ENCODE measurements at places on chromosomes 6 and 20.

GRCh38 chr6:77466055-77466450 lies 2.8 kb upstream of the HTR1B start:
- peak; percentile 65 for DNase-seq

- DNase-seq, result no peak
These were observed 107.4 kb downstream of the PERP start for GRCh38 chr6:137999815-138000214.

- DNase-seq, result no peak
These were observed 54.1 kb downstream of the WASF1 start for GRCh38 chr6:110125361-110125760.

DNA sequence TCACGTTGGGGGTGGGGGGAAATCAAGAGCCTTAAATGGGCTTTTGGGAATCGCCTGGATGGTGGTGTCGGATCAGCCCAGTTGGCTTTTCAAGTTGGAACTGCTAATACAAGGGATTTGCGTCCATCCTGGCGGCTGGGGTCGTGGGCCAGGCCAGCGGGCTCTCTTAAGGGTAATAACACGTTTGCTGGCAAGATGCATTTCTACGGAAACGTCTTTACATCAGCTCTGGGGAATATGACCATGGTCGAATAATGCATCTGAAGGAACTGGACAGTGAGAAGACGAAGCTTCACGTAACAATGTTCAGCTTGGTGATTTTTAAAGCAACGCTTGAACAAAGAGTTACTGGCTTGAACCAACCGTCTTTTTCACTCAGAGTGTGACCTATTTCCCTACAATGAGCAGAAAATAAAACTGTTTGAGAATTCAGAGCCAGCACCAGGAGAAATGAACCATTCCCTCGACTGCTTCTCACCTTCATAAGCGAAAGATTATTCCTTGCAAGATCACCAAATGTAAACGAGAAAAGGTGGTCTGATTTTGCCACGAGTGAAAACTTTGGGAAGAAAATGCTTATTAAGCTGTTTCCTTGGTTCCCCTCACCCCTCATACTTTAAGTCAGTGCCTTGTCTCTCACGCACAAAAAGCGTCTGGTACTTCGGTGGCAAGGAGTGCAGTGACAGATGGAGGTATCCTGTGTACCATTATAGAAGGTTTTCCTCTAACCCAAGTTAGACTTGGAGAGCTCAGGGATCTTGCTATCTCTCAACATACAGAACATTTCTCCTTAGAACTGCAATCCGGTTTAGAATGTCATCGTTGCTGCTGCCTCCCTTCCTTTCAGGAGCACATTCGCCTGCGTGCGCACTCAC lies 1.4 kb upstream of the MARCKS start:
- no peak for DNase-seq

GRCh38 chr6:123295672-123296071 lies 299.6 kb downstream of the CLVS2 start:
- DNase-seq, result no peak

GRCh38 chr6:10391799-10392198 lies 23.1 kb downstream of the TFAP2A start:
- DNase-seq, result no peak

DNA sequence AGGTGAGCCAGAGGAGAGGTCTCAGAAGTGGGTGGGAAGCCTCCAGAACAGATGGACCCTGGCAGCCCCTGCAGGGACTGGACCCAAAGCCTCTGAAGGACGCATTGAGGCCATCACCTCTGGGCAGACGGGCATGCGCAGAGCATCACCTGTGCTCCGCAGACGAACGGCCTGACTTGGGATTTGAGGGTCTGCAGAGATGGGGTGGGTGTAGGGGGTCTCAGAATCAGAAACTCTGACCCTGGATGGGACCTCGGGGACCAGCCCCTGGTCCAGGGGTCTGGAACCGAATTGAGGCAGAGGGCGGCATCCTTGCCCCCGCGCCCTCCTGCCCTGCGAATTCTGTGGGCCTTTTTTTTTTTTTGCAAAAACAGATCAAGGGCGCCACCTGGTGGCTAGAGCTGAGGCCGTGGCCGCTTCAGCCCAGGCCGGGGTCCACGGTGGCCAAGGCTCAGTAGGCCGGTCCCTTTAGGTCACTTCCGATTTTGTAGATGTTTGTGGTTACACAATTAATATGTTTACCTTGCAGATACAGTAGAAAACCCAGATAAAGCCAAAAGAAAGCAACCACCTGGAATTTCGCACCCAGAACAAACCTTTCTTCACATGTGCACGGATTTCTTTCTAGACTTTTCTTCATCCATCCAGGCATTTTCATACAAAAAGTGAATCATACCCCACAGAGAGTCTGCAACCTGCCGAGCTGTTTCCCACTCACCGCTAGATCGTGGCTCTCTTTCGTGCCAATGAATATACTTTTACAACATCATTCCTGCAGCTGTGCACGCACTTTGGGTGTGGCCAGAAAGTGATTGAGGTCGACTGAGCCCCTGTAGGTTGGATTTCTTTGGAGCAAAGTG lies 25.9 kb downstream of the ZBP1 start:
- no peak for DNase-seq

DNA sequence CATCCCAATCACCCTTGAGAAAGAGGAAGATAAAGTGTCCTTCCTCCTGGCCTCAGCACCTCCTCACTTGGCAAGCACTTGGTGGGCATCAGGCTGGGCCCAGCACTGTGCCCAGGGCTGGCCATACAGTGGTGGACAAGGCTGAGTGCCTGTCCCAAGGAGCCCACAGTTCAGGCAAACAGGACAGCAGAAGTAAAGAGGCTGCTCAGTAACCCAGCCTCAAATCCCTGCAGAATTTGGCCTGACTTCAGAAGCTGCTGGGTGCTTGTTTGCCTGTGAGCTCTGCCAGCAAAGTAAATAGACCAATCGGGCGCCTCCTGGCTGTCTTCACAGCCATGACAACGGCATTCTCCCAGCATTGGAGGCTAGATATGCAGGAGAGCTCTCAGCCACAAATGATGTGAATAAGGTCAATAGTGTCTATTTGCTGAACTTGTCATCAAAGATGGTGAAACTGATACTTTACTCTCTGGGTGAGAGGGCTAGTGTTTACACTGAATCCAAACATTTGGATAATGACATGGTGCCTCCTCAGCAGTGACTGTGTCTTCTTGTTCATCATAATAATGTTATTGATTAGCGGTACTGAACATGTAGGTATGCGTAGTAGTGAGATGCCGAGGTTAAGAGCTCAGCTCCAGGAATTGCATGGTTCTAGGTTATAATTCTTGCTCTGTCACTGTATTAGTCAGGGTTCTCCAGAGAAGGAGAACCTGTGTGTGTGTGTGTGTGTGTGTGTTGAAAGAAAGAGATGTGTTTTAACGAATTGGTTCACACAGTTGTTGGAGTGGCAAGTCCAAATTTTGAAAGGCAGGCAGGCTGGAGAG lies 36.9 kb upstream of the FANCE start:
- no peak for DNase-seq

DNA sequence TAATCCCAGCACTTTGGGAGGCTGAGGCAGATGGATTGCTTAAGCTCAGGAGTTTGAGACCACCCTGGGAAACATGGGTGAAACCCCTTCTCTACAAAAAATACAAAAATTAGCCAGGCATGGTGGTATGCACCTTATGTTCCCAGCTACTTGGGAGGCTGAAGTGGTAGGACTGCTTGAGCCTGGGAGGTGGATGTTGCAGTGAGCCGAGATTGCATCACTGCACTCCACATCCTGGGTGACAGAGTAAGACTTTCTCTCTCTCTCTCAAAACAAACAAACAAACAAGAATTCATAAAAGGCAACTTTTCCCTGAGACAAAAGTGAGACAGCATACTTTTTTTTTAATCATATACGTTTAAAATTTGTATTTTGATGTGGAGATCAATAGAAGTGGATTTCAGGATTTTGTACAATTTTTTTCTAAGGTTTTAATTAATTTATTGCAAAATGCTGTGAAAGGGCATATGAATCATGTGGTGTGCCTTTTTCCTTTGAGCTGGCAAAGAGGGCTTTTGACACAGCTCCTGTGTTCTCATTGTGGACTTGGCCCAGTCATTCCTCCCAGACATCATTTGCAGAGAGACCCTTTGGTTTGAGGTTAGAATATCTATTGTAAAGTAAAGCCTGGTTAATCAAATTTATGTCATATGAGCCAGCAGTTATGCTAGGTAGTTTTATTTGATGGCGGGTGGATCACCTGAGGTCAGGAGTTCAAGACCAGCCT lies 77.1 kb downstream of the TULP4 start:
- DNase-seq, result no peak

DNA sequence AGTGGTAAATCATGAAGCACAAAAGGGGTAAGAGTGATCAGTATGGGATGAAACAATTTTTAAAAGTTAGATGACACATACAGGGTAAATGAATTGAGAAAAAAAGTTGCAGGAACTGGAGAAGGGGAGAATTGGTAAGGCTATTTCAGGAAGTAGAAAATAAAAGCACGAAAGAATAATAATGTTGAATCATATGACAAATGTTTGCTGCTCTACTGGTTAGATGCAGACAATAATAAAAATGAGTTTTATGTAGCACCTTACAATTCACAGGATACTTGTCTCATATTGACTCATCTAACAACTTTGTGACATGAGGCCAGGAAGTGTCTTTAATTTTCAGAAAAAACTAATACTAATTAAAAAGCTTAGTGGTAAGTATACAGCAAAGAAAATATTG lies 566.5 kb upstream of the MARCKS start:
- no peak for DNase-seq

- DNase-seq, result no peak
These were observed 295.4 kb downstream of the TFAP2C start for GRCh38 chr20:56924292-56925081.
